HepG2 (cell line): ENCODE measurements at places on chromosomes 13 and 19. TPM values are rescaled to one million over a fixed set of nuclear protein-coding genes. Genes with fewer than 3 reads are reported as not detected.

DNA sequence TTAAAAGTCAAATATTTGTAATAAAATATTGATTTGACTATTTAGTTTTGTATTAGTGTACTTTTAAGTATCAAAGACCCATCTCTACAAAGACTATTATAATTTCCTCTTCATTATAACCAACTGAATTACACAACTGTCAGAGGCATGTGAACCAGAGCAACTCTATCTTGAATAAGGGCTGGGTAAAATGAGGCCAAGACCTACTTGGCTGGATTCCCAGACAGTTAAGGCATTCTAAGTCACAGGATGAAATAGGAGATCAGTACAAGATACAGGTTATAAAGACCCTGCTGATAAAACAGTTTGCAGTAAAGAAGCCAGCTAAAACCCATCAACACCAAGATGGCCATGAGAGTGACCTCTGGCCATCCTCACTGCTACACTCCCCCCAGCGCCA is 36.2 kb upstream of the ATP12A start:
- H3K27ac ChIP-seq = no peak overlapping the region
- no peak overlapping the region for H3K4me3 ChIP-seq
- no peaks in the 10 kb centered on the region for H3K4me1 ChIP-seq
- no peaks in the 10 kb centered on the region; the same call in 1 of the 2 replicates for H3K27me3 ChIP-seq

GRCh38 chr13:99221567-99222239 is 21.0 kb downstream of the UBAC2 start:
- H3K4me3 ChIP-seq = no peak overlapping the region
- peaks cover 8% of the 10 kb centered on the region for H3K4me1 ChIP-seq
- H3K27ac ChIP-seq = no peak overlapping the region
- DNase-seq = no peak
- H3K36me3 ChIP-seq = peaks cover 15% of the 10 kb centered on the region; the same call in 2 of the 3 replicates

- no peak overlapping the region for H3K27ac ChIP-seq
- no peaks in the 10 kb centered on the region for H3K4me1 ChIP-seq
- H3K27me3 ChIP-seq = no peaks in the 10 kb centered on the region
- H3K4me3 ChIP-seq = no peak overlapping the region
- DNase-seq = no peak
Observed at GRCh38 chr19:37513397-37513796, 6.7 kb downstream of the ZNF793 start.

GRCh38 chr19:2569596-2570465 is 93.9 kb downstream of the GADD45B start:
- peaks cover 25% of the 10 kb centered on the region for H3K4me1 ChIP-seq
- no peaks in the 10 kb centered on the region for H3K27me3 ChIP-seq
- H3K36me3 ChIP-seq = no peaks in the 10 kb centered on the region
- no peak for DNase-seq
- H3K4me3 ChIP-seq = no peak overlapping the region

DNA sequence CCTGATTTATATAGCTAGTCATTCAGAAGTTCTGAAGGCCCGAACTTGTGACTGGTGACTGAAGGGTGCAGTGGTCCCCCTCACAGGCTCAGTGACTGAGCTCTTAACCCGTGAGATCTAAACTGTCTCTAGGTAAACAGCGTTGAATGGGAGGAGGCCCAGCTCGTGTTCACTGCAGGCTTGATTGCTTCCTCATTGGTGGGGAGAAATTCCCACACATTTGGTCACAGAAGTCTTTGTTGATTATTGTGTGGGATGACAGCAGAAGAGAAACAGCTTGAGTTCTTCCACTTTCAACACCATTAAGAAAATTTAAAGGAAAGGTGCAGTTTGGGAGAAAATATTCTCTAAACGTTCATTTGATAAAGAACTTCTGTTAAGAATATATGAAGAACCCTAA is 1178.0 kb downstream of the UQCRFS1 start:
- no peaks in the 10 kb centered on the region for H3K4me1 ChIP-seq
- DNase-seq = no peak
- H3K27me3 ChIP-seq = no peaks in the 10 kb centered on the region

GRCh38 chr13:113413898-113414282 is 39.4 kb downstream of the ADPRHL1 start:
- H3K36me3 ChIP-seq = no peaks in the 10 kb centered on the region
- H3K27me3 ChIP-seq = peaks cover 75% of the 10 kb centered on the region
- H3K27ac ChIP-seq = no peak overlapping the region
- peaks cover 18% of the 10 kb centered on the region for H3K4me1 ChIP-seq

DNA sequence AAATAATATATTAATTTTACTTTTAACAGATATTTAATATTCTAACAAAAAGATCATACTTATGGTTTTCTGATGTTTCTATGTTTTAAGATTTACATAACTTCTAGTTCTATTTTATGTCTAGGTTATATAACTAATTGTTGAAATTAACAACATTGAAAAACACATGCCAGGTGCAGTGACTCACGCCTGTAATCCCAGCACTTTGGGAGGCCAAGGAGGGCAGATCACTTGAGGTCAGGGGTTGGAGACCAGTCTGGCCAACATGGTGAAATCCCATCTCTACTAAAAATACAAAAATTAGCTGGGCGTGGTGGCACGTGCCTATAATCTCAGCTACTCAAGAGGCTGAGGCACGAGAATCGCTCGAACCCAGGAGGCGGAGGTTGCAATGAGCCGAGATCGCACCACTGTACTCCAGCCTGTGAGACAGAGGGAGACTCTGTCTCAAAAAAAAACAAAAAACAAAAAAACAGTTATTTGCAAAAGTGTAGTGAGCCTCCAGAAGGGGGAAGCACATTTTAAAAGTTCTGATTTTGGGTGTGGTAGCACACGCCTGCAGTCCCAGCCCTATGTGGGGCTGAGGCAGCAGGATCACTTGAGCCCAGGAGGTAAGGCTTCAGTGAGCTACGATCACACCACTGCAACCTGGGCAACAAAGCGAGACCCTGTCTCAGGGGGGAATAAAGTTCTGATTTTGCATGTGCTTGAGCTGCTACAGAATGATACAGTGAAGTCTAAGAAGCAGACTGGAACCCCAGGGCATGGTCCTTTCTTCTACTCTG is 18.7 kb downstream of the MIPEP start:
- peaks cover 11% of the 10 kb centered on the region; the same call in 1 of the 2 replicates for H3K4me1 ChIP-seq
- no peak overlapping the region for H3K4me3 ChIP-seq
- DNase-seq = no peak
- no peaks in the 10 kb centered on the region for H3K27me3 ChIP-seq
- 0 out of 3 replicates have a peak, but pooled peaks cover 4% of the 10 kb centered on the region for H3K36me3 ChIP-seq
- no peak overlapping the region for H3K27ac ChIP-seq

Gene MEF2B
- 0.44 and 1.2 TPM in 2 replicates for total RNA-seq

Gene SCEL
- not detected in 2 replicates for total RNA-seq

Gene OVOL3
- not detected in 2 replicates for total RNA-seq

Gene ERICH4
- 0.64 and 1.0 TPM in 2 replicates for total RNA-seq

Gene TNPO2
- 31.7 and 33.6 TPM in 2 replicates for total RNA-seq

Gene HSH2D
- 0.53 and 0.69 TPM in 2 replicates for total RNA-seq

Gene B3GNT3
- 0.48 and 0.86 TPM in 2 replicates for total RNA-seq
